ENCODE measurements at places on chromosomes 3 and 15.

DNA sequence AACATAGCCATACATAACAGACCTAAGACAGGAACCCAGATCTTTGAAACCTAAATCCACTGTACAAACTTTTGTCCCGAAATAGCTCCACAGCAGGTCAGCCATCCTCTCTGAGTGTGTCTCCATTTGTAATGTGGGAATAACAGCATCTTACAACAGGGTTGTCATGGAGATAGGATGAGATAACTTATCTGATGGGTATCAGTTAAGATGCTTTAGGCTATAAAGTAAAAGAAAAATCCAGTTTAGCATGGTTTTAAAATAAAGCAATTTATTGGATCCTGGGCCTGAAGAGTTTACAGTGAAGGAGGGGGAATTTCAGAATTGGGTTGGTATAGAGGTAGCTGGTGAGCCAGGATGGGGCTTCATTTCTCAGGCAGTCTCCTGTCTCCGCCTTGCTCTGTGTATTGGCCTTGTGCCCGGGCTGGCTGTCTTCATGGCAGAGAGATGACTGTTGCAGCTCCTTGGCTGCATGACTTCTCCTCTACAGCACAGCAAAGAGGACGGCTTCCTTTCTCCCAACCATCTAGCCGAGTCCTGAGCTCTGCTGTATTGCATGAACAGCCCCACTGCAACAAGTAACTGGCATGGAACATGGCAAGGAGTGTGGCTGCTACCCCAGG is 131.9 kb upstream of the PROK2 start:
- DNase-seq, result no peak

DNA sequence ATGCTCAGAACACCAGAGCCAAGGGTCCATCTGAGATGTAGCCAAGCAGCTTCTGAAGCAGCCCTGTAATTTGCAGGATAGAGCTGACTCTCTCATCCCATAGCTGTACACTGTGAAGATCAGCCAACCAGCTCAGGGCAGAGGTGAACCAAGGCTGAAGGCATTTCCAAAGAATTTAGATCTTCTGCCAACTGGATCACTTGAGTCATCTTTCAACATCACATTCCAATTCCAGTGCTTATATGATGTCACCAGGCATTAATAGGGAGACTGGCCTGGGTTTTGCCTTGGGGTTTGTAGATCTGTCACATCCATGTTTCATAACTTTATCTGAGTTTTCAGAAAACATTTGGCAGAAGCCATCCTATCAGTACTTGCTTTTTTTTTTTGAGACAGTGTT is 98.2 kb downstream of the NR2F2 start:
- DNase-seq, result no peak

- DNase-seq, result no peak
Observed at GRCh38 chr3:79418855-79419621, 348.8 kb downstream of the ROBO1 start.

DNA sequence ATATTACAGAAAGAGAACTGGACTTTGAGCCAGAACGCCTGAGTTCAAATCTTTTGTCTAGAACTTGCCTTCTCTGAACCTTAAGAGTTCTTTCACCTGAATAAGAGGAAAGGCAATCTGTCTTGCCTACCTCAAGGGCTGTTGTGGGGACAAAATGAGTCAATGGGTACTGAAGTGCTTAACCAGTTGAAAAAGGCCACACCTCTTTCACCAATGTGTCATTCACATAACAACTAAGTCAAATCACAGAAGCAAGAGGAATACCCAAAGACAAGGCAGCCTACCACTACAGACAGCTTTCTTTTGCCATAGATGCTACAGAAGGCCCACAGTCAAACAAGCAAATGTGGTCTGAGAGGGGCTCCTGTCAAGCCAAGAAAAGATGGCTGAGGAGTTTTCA is 39.7 kb downstream of the NBEAL2 start:
- peak; percentile 38 for DNase-seq

DNA sequence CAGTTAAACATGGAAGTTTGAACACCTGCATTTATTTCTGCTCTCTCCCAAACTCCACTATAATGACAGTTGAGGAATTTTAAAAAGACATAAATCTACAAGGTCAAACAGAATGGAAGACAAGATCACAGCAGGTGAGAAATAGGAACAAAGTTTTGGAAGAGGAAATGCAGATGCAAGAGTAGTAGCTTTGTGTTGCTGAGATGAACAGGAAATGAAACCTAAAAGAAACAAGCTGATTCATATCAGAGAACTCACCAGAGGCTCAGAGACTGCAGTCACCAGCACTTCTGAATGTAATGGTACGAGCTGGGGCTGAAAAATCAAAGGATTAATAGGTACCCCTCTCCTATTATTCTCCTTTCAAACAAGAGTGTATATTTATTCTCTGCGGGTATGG is 459.9 kb downstream of the RAP2B start:
- no peak for DNase-seq

- DNase-seq, result no peak
Observed at GRCh38 chr3:71585887-71586809, 2.6 kb upstream of the FOXP1 start.

DNA sequence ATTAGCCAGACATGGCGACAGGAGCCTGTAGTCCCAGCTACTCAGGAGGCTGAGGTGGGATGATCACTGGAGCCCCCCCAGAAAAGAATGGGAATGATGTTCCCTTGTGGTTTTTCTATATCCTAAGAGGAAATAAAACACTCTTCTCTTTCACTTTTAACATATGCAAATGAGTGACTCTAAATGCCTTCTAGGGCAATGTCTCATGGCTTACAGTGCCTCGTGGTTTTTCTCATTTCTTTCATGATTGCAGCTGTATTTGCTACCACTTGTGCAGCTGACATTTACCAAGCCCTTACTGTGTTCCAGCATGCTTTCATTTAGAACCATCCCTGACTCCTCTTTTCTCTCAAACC is 26.4 kb downstream of the STOML1 start:
- DNase-seq, result no peak

DNA sequence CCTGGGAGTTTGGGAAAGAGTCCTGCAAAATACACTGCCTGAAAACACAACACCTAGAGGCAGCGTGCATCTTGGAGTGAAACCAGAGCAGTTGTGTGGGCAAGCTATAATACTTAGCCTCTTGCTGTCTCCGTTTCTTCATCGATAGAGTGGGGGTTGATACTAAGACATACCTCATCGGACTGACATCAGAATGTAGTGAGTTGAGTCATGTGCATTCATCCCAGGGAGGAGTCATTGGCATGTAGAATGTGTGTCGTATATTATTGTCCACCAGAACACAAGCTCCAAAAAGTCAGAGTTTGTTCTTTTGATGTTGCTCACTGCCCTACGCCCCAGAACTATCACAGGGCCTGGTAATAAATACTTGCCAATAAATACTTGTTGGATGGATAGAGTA is 4.3 kb downstream of the SNTN start:
- no peak for DNase-seq

DNA sequence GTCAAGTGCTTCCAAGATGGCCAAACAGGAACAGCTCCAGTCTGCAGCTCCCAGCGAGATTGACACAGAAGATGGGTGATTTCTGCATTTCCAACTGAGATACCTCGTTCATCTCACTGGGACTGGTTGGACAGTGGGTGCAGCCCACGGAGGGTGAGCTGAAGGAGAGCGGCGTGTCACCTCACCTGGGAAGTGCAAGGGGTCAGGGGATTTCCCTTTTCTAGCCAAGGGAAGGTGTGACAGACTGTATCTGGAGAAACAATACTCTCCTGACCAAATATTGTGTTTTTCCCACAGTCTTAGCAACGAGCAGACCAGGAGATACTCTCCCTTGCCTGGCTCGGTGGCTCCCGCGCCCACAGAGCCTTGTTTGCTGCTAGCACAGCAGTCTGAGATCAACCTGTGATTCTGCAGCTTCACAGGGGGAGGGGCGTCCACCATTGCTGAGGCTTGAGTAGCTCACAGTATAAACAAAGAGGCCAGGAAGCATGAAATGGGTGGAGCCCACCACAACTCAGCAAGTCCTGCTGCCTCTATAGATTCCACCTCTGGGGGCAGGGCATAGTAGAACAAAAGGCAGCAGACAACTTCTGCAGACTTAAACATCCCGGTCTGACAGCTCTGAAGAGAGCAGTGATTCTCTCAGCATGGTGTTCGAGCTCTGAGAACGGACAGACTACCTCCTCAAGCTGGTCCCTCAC is 293.5 kb upstream of the SUCLG2 start:
- DNase-seq, result peak; percentile 40

DNA sequence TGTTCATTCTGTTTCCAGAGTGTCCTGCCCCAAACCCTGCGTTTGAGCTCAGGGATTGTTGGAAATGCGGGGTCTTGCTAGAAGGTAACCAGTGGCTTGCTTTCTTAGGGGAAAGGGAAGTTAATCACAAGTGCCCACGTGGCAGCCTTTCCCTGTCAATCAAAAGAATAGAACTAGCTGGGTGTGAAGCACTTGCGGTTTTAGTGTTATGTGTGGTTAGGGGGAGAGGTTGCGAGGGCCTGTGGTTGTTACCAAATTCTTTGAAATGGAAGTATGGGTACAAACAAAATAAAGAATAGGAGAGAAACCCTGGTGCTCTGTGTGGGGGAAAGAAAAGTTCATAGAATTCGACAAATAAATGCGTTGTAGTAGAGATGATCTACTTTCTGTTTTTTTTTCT is 67.6 kb downstream of the FNDC3B start:
- peak; percentile 74 for DNase-seq

DNA sequence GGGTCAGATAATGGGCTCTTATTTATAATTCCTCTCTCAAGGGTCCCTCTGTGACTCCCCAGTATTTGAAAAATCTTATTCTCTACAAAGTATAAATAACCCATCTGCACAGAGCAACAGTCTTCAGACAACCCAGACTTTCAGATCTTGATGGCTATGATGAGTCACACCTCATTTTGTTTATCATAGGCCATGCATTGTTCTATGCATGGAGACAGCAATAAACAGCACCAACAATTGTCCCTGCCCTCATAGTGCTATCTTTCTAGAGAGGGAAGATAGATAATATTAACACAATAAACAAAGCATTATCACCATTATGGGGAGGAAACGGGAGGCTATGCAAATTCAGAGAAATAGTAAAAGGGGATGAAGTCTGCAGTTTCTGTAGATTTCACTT is 13.4 kb downstream of the FHIT start:
- no peak for DNase-seq

GRCh38 chr3:132840201-132840700 is 118.0 kb upstream of the NPHP3 start:
- no peak for DNase-seq

DNA sequence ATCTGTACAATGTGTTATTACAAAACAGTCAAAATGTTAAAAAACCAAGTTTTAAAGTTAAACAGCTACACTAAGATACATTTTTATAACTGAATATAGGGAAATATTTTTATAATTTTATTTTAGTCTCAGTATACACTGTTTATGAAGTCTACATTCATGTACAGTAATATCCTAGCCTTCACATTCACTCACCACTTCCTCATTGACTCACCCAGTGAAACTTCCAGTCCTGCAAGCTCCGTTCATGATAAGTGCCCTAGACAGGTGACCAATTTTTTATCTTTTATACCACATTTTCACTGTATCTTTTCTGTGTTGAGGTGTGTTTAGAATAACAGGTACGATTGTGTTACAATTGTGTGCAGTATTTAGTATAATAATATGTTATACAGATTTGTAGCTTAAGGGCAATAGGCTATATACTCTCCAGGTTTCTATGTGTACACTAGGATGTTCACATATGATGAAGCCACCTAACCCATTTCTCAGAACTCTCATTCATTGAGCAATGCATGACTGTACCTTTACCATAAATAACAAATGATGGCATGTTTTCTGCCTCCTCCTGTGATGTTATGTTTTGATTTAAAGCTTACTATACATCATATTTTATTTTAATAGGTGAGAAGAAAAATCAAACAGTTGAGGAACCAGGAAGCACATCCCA is 388.4 kb upstream of the NDN start:
- no peak for DNase-seq

GRCh38 chr3:80526153-80526552 is 758.4 kb upstream of the ROBO1 start:
- no peak for DNase-seq

- no peak for DNase-seq
Observed at GRCh38 chr3:127762077-127762786, 60.1 kb downstream of the MGLL start.

GRCh38 chr3:15681668-15682067 is 80.1 kb downstream of the BTD start:
- DNase-seq, result no peak

GRCh38 chr15:70194266-70194665 is 96.5 kb upstream of the TLE3 start:
- DNase-seq, result no peak

DNA sequence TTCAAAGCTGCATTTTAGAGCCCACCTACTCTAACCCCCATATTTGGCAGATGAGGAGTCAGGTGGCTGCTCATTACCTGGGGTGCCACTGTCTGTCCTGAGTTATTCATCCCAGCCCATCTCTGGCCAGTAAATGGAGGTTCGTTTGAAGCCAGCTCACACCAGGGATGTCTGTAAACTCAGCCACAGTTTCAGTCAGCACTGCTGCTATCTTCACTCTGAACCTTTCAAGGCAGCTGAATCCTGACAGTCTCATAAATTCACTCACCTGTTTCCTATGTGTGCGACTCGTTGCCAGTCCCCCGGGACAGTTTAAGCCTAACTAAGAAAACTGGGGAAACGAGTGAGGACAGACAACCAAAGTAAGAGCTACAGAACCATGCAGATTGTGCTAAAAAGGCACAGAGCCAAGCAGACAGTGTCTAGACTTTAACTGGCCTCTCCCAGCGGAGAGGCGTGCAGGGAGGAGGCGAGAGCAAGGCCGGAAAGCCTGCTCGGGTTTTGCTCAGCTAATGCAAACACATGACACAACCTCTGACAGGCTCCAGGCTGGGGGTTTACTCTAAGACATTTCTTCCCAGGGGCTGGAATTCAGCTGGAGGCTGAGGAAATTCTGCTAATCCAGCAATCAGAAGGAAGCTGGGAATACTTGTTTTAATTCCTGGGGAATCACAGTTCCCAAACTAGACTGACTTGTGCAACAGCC is 12.0 kb downstream of the FSTL1 start:
- DNase-seq, result no peak

DNA sequence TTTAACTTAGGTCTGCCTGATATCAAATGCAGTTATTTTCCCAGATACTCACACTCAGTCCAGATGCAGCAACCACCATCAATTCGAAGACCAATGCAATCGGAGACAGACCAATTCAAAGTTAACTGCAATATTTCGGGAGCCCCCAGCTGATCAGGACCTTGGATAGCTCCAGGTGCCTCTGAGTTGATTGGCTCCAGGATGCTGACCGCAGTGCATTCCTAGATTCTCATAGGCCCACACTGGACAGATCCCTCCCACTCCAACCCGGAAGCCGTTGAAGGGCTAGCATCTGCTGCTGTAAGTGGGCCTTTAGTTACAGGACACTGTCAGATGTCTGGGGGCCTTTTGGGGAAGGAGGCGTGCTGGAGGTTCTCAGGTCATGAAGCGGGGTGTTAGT is 89.5 kb upstream of the ATP2B2 start:
- peak; percentile 62 for DNase-seq

All from stimulated activated CD8-positive, alpha-beta memory T cell treated with anti-CD3 and anti-CD28 coated beads, Interleukin-4, amount 100 ng/mL, for 48 hours (primary cell).